ENCODE measurements at places on chromosomes 7 and 10.
A peak's percentile ranks its signal among the peaks of the same experiment; 100 is the strongest.

DNA sequence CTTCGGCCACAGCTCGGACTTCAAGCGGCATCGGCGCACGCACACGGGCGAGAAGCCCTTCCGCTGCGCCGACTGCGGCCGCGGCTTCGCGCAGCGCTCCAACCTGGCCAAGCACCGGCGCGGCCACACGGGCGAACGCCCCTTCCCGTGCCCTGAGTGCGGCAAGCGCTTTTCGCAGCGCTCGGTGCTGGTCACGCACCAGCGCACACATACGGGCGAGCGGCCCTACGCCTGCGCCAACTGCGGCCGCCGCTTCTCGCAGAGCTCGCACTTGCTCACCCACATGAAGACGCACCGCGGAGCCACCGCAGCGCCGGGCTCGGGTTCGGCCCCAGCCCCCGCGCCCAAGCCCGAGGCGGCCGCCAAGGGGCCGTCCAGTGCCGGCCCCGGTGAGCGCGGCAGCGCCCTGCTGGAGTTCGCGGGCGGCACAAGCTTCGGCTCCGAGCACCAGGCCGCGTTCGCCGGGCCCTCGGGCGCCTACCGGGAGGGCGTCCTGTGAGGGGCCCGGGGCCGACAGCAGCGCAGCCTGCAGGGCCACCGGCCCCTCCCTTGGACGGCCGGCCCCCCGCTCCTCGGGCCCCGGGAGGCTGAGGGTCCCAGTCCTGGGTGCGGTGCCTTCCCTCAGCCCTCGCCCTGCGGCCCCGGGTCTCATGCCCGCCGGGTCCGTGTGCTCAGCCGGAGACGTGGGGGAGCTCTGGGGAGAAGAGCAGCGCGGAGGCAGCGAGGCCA lies 17.2 kb downstream of the ZNF316 start:
- DNase-seq: no peak

DNA sequence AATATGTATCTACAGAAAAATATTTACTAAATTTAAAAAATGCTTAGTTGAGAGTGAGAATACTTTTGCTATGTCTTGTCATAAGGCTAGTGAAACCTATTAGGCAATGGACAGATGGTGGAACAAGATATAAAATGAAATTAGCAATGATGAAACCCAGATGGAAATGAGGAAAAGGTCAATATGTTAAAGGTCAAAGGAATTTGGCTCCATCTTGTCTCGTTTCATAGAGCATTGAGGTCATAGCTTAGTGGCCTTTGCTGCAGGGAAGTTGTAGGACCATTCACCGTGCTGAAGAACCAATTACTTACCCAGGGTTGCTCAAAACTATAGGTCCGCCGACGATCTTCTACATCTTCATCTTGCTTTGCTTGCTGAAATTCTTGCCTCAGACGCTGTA lies 683.9 kb downstream of the PARD3 start:
- no peak for DNase-seq

GRCh38 chr10:118531105-118531852 lies 64.2 kb downstream of the PRLHR start:
- peak; percentile 5 for DNase-seq

GRCh38 chr10:31242902-31243301 lies 76.1 kb upstream of the ZEB1 start:
- DNase-seq: peak; percentile 91
